Hindlimb muscle (tissue), 1 donor: ENCODE measurements at places on chromosomes 16 and 17. TPM values are rescaled to one million over a fixed set of nuclear protein-coding genes. Genes with fewer than 3 reads are reported as not detected.

Gene FOXL1
- 0.26 TPM for polyA plus RNA-seq

Gene LRRC37A
- polyA plus RNA-seq = 3.1 TPM

Gene CDYL2
- polyA plus RNA-seq = 2.6 TPM

Gene EDC4
- 126 TPM for polyA plus RNA-seq

Gene EVPLL
- polyA plus RNA-seq = not detected

Gene GAST
- not detected for polyA plus RNA-seq

Gene CRYBA1
- polyA plus RNA-seq = not detected

Gene FOXC2
- polyA plus RNA-seq = 0.70 TPM

DNA sequence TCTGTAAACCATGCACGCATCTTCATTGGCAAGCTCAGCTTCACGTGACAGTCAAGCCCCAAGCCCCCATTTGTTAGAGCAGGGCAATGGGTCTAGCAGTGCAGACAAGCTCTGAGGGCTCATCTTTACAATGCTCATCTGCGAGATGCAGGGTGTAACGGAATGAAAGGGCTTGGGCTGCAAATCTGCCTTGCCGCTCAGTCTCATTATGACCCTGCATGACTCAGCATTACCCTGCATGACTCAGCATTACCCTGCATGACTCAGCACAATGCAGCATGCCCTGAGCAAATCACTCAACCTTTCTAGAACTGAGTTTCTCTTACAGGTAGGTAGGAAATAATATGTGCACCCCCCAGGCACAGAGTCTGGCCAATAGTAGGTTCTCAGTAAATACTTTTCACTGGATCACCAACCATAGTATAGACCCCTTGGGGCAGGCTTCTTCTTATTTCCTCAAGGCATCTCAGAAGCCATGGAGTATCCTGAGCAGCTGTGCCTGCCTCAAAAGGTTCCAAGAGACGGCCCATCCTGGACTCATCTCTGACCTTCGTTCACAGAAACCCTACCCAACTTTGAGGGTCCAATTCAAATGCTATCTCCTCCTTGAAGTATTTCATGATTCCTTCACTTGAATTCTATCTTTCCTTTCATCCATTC lies 391.3 kb upstream of the CDH5 start:
- DNase-seq = no peak

DNA sequence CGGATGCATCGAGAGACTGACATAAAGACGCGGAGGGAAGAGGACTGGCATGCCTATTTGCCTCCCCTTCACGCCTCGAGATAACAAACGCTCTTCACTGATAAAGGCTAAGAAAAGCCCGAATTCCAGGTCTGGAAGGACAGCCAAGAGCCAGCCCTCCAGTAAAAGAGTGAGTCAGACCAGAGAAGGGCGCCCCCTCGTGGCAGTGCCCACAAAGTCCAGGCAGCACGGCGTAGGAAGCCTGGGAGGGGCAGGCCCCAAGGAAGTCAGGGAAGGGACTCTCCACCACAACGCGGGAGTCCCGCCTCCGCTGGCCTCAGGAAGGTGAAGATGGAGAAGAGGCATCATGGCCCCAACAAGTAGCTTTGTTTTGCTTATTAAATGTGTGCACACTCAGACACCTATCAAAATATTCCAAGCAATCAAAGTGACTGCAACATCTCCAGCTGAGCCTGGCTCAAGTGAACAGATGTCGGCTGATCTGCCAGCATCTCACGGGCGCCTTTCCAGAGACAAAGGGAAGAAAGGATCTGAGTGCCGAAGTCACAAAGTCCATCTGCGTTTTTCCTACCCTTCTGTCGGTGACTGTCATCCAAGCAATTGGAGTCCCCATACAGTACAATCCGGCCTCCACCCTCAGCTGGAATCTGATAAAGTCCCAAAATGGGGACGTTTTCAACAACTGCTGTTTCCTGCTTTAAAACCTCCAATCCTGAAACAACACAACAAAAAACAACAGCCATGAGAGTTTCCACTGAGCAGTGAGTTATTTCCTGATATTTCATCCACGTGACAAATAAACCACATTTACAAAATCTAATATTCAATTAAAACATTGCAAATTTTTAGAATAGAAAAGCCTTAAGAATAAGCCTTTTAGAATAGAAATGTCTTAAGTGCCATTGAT lies 20.4 kb upstream of the SLC38A8 start:
- peak; percentile 52 for DNase-seq

DNA sequence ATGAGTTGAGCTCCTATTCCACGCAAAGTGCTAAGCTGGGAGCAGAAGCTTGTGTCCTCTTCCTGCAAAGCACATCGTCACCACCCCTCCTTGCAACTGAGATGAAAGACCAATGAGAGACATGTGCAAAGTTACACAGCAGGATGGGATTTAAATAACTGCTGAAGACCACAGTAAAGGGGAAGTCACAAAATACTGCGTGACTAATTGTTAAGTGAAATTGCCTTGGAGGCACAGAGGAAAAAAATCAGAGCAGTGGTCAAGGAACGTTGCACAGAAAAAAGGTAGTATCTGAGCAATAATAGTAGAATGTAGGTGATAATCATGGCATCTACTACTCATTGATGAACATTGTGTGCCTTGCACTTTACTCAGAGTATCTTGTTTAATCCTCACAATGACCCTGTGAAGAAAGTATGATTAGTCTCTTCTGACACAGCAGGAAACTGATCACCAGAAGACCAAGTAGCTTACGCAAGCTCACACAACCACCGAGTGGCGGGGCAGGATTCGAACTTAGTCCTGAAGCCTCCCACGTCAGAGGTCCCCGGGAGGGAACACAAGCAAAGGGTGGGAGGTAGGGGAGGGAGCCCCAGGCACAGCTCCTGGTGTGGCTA lies 15.4 kb upstream of the MYO18A start:
- no peak for DNase-seq

DNA sequence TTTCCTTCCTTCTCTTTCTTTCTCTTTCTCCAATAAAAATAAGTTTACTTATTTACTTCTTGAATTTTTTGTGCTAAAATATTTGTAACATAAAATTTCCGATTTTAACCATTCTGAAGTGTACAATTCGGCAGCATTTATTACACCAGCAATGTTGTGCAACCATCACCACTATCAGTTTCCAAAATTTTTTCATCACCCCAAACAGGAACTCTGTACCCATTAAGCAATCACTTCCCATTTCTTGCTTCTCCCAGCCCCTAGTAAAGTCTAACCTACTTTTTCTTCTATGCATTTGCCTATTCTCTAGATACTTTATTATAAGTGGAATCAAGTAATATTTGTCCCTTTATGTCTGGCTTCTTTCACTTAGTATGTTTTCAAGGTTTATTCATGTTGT lies 2.5 kb upstream of the HP start:
- DNase-seq = no peak

GRCh38 chr16:72858665-72859493 lies 189.0 kb downstream of the ZFHX3 start:
- no peak for DNase-seq

DNA sequence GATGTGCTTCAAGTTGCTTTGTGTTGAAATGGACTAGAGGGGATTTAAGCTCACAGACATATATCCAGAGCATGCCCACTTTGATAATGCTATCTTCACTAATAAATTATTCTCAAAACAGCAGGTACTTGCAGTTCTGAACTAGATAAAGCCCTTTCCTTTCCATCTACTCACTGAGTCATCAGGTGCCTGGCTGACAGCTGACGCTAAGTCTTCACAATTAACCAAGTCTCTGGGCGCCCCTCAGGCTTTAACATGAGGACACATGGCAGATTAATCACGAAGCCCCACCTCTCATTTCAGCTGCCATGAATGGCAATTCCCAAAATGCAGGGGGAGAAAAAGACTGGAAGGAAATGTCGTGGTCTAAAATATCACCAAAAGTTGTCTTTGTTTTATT lies 29.5 kb upstream of the CRISPLD2 start:
- no peak for DNase-seq

DNA sequence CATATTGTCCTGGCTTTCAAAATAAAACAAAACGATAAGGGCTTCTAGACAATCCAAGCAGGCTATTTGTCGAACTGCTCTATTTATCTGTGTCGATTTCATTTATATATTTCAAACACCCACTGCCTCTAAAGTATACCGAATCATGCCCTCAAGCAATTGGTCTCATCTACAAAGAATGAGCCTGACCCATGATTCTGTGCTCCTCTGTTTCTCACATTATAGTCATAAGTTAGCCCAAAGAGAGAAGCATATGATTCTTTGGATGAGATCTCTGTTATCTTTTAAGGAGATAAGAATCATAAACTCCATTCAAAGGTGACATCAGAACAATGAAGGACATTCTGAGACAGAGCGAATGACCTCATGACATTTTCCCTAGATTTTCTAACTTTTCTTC lies 191.1 kb downstream of the MAP2K6 start:
- DNase-seq = no peak

DNA sequence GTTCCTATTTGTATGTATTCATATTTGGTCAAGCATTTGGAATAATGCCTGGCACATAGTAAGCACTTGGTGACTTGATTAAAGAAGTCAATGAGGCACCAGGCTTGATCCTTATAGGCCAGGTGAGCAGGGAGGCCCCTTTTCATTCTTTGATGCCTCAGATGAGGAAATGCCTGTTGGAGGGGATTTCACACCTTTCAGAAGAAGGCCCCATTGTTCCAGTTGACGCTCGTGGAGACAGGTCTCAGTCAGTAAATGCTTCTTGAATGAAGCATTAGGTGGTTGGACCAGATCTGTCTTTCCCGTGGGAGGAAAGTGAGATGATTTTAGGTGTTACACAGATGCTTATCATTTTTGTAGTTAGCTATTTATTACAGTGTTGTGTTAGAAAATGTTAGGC lies 13.0 kb downstream of the LCMT1 start:
- no peak for DNase-seq

GRCh38 chr16:29821643-29822115 lies 1.4 kb downstream of the MVP start:
- DNase-seq = no peak

- no peak for DNase-seq
These were observed 30.9 kb upstream of the HLF start for GRCh38 chr17:55233840-55234239.

GRCh38 chr17:34420254-34420766 lies 57.3 kb upstream of the CCL1 start:
- DNase-seq = peak; percentile 58

DNA sequence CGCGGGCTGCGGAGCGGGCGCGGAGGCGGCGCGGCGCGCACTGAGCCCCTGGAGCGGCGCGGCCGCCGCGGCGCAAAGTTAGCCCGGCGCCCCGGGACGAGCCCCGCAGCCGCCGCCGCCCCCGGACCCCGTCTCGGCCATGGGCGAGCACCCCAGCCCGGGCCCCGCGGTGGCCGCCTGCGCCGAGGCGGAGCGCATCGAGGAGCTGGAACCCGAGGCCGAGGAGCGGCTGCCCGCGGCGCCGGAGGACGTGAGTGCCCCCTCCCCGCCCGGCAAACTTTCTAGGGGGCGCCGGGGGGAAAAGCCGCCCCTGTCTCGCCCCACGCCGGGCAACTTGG lies 388 bp downstream of the RHBDL3 start:
- DNase-seq = no peak

GRCh38 chr17:63285551-63285950 lies 160.6 kb downstream of the CYB561 start:
- DNase-seq = no peak

GRCh38 chr17:16980061-16980460 lies 8.1 kb upstream of the TNFRSF13B start:
- no peak for DNase-seq

- no peak for DNase-seq
These were observed 75.8 kb downstream of the ADAMTS18 start for GRCh38 chr16:77359065-77359502.

DNA sequence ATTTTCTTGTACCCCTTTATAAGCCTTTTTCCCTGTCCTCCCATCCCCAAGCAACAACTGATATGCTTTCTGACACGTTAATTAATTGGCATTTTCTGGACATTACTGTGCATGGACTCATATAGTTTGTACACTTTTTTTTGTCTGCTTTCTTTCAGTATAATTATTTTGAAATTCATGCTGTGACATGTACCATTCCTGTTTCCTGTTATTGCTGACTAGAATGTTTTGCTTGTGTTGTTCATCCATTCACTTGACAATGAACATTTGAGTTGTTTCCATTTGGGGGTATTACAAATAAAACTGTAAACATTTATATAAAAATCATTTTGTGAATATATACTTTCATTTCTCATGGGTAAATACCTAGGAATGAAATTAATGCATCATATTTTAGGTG lies 50.6 kb downstream of the RBBP6 start:
- DNase-seq = no peak

DNA sequence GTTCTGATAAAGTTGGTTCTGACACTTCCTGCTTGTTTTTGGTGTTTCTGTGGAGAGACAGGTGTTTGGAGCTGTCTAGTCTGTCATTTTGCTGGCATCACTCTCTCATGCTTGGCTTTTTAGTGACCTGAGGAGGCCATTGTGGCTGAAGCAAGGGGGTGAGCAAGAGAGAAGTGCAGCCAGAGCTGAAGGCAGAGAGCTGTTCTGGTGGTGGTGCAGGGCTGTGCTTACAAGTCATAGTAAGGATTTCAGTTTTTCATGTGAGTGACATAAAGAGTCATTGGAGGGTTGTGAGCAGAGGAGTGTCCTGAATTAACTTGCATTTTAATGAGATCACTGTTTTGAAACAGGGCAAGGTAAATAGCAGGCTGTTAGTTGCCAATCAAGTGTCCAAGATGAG lies 97.5 kb downstream of the CHD9 start:
- DNase-seq = no peak

GRCh38 chr16:1293921-1294656 lies 15.3 kb upstream of the UBE2I start:
- no peak for DNase-seq

DNA sequence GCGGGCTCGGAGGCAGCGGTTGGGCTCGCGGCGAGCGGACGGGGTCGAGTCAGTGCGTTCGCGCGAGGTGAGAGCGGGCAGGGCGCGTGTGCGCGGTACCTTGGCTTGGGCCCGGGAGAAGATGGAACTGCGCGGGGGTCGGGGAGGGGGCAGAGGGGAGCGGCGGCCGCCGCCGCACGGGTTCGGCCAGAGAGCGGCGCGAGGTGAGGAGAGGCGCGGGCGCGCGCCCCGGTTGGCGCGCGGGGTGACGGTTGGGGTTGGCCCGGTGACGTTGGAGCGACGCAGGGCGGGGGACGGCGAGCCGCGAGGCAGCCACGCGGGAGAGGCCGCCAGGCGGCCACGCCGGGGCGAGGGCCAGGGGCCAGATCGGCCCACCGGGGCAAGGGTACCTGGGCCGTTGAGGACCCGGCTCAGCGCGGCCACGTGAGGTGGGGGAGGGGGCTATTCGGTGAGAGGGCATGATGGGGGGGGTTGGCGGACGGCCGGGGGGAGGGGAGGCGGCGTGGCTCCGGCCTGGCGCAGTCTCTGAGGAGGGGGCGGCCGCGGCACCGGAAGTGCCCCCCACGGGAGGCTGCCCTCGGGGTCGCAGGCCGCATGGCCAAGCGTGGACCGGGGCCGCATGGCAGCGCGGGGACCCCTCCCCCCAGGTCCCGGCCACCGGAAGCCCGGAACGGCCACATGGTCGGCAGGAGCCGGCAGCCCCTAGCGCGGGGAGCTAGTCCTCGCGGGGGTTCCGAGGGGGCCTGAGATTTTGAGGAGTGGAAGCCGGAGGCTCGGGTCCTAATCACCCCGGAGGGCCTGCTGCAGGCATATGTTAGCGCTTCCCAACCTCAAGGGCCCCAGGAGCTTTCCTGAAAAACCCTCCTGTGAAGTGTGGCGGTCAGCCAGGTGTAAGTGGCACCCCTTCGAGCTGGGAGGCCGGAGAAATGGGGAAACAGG lies 527 bp downstream of the EIF5A start:
- peak; percentile 64 for DNase-seq
